ENCODE measurements at places on chromosomes 4 and X.

DNA sequence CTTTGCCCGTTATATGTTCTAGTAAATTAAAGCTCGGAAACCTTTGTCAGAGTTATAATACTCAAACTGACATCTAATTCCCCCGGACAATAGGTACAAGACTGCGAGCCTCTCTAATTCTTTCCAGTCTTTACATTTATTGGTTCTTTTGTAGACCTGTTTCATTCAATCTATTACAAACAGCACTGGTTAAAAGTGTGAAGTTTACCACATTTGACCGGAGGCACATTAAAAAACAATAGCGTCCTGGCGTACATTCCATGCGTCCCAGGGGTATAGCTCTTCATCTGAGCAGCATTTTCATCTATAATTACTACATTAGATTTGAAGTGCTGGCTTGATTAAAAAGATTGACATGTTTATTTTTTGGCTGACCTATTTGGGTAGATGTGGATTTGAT is 49.9 kb upstream of the TENM3 start:
- DNase-seq: no peak

DNA sequence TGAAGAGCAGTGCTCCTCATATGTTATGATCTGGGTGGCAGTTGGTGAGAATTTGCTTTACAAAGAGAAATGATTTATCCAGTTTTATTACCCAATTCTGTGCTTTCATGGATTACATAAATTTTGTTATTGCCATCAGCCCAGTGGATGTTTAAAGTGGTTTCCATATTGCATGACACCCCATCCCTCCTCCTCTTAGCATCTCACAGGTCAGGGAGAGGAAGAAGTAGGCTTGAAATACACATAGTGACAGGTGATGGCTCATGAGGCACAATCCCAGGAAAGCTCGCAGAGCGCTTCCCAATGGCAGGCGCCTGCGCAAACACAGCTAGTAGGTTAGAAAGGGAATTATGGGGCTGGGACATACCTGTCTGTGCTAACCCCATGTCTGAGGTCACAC is 47.7 kb upstream of the GATB start:
- no peak for DNase-seq

DNA sequence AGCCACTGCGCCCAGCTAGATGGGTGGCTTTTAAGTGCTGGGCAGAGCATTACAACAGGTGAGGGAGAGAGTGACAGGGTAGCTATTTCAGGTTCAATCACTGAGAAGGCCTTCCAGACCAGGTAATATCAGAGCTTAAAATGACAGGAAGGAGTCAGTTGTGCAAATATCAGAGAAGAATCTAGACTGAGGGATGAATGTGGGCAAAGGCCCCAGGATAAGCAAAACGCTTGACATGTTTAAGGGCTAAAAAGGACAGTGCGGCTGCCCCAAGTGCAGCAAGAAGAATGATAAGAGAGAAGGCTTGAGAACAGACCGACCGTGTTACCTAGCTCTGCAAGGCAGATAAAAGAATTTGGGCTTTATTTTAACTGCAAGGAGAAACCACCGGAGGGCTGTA is 18.6 kb downstream of the AADAT start:
- no peak for DNase-seq

- no peak for DNase-seq
Measured at GRCh38 chr4:24736066-24736465, 59.3 kb upstream of the SOD3 start.

GRCh38 chrX:39047174-39047573 is 245.9 kb downstream of the MID1IP1 start:
- no peak for DNase-seq

DNA sequence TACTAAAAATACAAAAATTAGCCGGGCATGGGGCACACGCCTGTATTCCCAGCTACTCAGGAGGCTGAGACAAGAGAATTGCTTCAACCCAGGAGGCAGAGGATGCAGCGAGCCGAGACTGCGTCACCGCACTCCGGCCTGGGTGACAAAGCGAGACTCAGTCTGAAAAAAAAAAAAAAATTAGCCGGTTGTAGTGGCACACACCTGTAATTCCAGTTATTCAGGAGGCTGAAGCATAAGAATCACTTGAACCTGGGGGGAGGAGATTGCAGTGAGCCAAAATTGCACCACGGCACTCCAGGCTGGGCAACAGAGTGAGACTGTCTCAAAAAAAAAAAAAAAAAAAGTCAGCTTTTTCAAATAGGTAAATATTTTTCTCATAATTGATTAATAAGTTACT is 71.9 kb downstream of the WDFY3 start:
- DNase-seq: no peak

- peak; percentile 23 for DNase-seq
Measured at GRCh38 chrX:75746891-75747639, 38.0 kb downstream of the MAGEE2 start.

- DNase-seq: no peak
Measured at GRCh38 chrX:150476164-150476699, 92.2 kb upstream of the MTM1 start.

DNA sequence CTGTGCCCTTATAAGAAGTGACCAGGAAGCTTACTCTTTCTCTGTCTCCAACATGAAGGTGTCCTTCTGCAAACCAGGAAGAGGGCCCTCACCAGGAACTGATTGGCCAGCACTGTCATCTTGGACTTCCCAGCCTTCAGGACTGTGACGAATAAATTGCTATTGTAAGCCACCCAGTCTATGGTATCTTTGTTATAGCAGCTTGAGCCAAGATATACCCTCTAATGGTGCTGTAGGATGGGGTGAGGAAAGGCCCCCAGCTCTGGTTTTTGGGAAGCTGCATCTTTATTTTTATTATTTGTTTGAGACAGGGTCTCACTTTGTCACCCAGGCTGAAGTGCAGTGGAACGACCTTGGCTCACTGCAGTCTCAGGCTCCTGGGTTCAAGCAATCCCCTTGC is 1.2 kb upstream of the MGST2 start:
- DNase-seq: no peak

GRCh38 chrX:373641-374471 is 12.9 kb downstream of the PPP2R3B start:
- peak; percentile 41 for DNase-seq

DNA sequence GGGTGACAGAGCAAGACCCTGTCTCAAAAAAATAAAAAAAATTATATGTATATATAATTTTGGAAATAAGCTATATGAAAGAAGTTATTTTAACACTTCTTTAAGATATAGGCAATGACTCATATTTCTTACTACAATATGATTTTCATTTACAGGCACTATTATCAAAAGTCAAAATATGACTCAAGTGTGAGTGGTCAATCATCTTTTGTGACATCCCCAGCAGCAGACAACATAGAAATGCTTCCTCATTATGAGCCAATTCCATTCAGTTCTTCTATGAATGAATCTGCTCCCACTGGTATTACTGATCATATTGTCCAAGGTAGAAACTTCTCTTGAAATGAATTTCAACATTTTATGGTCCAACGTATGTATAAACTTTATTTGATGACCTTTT is 20.8 kb downstream of the OCIAD1 start:
- DNase-seq: peak; percentile 9

DNA sequence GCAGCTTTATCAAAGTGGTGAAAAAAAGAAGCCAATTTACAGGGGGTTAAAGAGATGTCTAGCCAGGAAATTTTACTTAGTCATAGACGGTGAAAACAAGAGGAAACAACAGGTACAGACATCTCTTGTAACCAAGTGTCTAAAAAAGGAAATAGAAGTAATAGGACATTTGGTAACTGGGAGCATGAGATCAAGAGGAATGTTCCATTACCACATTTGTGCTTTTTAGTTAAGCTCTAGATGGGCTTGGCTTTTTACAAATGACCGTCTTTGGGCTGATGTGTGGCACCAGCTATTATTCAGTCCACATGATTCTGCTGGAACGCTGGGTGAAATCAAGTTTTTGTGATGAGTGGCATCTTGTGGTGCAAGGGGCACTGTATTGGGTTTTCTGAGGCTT is 179.5 kb downstream of the SMIM20 start:
- DNase-seq: no peak

GRCh38 chrX:24694825-24695224 is 1.1 kb downstream of the POLA1 start:
- no peak for DNase-seq

DNA sequence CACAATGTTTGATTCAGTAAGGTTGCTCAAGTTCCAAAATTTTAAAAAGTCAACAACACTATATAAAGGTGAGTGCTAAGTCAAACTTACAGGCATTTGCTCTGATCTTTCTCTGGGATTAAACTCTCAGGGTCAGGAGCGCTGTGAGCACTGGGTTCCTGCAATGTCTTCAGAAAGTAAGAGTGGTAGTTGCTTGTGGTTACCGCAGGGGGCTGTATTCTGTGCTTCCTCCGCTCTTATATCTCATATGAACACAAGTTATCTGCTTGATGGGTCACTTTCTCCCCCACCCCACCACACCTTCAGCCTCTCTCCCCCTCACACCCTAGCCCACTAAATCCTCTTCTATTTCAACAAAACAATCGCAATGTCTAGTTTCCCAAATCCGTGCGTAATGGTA is 116.4 kb upstream of the IGSF1 start:
- no peak for DNase-seq

DNA sequence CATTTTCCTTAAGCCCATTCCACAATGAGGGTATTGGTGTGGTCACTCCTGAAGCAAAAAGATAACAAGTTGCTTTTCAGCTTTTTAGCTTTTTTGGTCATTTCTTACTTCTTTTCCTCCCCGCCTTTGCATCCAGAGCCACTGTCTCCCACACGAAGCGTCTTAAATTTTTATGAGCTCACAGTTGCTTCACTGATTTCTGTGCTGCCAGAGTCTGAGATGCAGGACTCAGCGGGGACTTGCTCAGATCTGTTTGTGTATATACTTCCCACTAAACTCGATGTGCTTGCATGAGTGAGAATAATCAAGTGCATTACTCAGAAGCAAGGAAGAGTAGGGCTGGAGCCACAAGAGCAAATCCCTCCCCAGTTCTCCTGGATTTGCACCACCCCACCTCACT is 80.2 kb upstream of the FHL1 start:
- DNase-seq: no peak

DNA sequence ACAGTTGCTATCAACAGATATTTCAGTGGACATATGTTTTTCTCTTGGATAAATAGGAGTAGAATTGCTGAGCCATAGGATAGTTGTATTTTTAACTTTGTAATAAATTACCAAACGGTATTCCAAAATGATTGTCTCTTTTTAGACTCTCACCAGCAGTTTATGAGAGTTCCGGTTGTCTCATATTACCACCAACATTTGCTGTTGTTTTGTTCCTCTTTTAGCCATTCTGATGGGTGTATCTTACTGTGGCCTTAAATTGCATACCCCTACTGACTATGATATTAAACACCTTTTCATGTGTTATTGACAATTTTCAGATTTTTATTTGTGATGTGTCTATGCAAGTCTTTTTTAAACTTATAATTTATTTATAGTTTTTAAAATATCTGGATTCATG is 39.7 kb downstream of the SNX25 start:
- no peak for DNase-seq
